ENCODE measurements at places on chromosomes 12 and 14.

DNA sequence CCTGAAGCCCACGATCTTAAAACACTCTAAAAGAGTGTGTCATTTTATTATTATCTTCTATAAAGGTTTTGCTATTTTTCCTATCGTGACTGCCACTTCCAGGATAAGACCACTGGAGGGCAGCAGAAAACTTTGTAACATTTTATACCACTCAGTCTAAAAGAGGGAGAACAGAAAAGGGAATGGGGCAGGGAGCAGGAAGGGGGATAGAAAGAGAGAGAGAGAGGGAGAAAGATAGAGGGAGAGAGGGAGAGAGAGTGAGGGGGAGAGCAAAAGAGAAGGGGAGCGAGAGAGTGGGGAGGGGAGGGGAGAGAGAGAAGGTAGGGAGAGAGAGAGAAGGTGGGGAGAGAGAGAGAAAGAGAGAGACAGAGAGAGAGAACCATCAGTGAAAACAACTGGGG lies 2.0 kb upstream of the ART4 start:
- DNase-seq: peak; percentile 12

- no peak for DNase-seq
Measured at GRCh38 chr14:77657280-77657679, 40.8 kb upstream of the SPTLC2 start.

- no peak for DNase-seq
Measured at GRCh38 chr14:42057111-42057510, 450.4 kb downstream of the LRFN5 start.

DNA sequence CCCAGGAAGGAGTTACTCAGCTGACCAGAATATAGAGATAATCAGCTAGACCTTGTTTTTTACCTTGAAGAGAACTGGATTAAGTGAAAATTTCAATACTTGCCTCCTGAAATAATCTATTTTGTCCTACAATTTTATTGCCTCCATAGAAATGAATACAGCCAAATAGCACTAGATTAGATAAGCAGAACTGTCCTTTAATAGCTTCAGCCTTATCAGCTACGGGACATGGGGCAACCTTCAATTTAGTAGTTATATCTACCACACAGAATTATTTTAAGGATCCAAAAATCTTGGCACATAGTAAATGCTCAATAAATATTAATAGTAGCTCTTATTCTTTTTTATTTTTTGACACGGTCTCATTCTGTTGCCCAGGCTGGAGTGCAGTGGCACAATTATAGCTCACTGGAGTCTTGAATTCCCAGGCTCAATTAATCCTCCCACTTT lies 67.2 kb upstream of the PLEKHG3 start:
- DNase-seq: no peak

- DNase-seq: no peak
Measured at GRCh38 chr14:77088219-77088618, 9.8 kb upstream of the CIPC start.

GRCh38 chr12:69330475-69331473 lies 17.4 kb upstream of the LYZ start:
- peak; percentile 40 for DNase-seq

DNA sequence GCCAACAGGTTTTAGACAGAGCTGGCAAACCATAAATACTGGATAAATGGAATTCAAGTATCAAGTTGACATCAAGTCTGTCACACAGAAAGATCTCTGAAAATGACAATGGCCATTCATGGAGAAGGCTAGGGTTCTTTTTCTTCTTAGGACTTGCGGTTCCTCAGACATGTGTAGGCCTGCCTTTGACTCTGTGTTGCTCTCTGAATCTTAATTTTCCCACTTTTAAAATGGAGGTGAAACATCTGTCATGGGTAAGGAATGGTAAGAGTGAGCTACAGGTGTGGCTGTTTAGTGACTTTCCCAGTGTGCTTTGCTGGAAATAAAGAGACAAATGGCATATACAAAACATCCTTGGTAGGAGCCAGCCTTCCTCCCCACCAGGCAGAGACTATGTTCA lies 79.2 kb downstream of the PTCSC3 start:
- DNase-seq: no peak

- no peak for DNase-seq
Measured at GRCh38 chr12:6113691-6114475, 10.6 kb downstream of the VWF start.

- no peak for DNase-seq
Measured at GRCh38 chr14:99258876-99259726, 12.9 kb downstream of the BCL11B start.

- DNase-seq: no peak
Measured at GRCh38 chr12:10341892-10342509, 34.3 kb downstream of the KLRD1 start.

DNA sequence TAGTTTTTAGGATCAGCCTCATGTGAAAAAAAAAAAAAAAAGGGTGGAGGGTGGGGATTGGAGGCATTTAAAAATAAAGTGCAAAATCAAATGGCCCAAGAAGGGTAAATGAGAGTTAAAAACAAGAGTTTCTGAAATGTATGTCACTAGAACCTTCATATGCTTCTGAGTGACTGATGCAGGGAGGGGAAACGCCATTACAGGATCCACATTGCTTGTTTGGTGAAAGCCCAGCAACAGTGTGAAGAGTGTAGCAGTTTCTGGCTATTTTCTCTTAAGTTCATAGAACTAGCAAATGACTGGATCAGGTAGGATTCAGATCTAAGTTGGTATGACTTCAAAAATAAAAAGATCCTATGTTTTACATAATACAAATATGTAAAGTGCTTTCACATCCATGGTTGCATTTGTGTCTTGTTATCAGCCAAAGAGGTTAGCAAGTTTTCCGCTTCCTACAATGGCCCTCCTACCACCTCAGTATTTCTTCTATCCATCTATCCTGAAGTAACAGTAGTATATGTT lies 2.9 kb downstream of the CHPT1 start:
- DNase-seq: no peak

DNA sequence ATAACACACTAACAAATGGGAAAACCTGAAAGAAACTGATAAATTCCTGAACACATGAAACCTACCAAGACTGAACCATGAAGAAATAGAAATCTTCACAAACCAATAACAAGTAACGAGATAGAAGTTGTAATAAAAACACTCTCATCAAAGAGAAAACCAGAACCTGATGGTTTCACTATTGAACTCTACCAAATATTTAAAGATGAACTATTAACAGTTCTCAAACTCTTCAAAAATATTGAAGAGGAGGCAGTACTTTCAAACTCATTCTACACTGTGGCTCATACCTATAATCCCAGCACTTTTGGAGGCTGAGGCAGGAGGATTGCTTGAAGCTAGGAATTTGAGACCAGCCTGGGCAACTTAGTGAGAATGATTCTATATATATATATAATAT lies 48.4 kb upstream of the TMTC2 start:
- DNase-seq: no peak

GRCh38 chr14:101402936-101403660 lies 158.2 kb upstream of the DIO3 start:
- no peak for DNase-seq

GRCh38 chr14:102205560-102205959 lies 65.9 kb downstream of the WDR20 start:
- no peak for DNase-seq

DNA sequence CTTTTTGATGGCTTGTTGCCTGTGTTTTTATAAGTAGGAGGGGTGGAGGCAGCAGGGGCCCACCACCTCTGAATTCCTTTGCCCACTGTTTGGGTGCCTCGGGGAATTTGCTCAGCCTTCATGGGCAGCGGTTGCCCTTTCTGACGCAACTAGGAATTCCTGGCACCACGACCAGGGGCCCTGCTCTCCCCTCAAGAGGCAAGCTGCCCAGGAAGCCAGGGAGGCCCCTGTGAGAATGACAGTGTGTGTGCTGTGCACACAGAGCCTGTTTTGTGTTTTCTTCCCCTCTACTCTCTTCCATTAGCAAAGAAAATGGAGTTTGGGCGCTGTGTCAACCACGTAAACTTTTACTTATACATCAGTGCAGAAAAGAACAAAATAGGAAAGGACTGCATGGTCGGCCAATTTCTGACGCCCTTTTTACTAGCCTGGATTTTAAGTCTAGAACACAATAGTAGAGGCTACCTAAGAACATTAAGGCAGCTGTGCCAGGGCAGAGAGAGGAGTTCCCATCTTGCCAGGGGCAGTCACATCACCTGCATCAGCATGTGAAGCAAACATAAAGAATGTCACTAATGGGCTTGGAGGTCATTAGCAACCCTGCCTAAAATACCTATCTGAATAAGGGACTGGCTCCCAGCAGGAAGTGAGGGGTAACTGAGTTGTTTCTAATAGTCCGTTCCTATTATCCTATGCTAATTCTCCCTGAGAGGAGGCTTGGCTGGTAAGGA lies 17.9 kb upstream of the PTGR2 start:
- DNase-seq: no peak

- no peak for DNase-seq
Measured at GRCh38 chr12:71942703-71943102, 4.1 kb downstream of the TPH2 start.

DNA sequence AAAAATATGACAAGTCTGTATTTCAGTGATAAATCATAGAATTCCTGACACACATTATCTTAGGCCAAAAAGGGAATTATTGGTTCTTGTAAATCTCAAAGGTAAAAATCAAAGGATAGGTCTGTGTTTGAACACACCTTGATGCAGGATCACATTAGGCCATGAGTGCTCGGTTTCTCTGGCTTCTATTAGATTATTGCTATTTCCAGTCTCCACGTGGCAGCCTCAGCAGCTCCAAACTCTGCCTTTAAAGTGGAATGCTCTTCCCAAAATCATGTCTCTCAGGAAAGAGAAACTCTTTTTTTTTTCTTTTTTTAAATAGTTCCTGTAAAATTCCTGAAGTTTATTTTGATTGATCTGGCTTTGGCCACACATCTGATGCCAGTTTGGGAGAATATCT lies 105.6 kb upstream of the FRMD6 start:
- DNase-seq: no peak

- DNase-seq: no peak
Measured at GRCh38 chr12:71452006-71452405, 12.4 kb downstream of the LGR5 start.

GRCh38 chr14:103899833-103900232 lies 28.4 kb upstream of the TDRD9 start:
- no peak for DNase-seq

GRCh38 chr12:82040987-82041743 lies 282.0 kb upstream of the PPFIA2 start:
- no peak for DNase-seq

GRCh38 chr14:91509878-91510170 lies 286 bp downstream of the PPP4R3A start:
- no peak for DNase-seq

DNA sequence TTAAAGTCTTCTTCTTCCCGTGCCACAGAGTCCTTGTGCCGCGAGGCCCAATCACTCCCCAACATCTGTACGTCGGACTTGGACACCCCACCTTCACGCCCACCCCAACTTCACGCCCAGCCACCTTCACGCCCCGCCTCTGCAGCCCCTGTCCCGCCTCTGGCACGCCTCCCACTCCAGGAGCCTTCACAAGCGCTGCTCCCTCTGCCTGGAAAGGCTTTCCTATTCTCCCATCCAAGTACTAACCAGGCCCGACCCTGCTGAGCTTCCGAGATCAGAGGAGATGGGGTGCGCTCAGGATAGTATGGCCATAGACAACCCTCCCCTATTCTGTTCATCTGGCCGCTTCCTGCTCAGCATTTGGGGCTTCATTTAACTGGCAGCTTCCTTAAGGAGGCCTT lies 17.3 kb upstream of the EIF5 start:
- DNase-seq: no peak

DNA sequence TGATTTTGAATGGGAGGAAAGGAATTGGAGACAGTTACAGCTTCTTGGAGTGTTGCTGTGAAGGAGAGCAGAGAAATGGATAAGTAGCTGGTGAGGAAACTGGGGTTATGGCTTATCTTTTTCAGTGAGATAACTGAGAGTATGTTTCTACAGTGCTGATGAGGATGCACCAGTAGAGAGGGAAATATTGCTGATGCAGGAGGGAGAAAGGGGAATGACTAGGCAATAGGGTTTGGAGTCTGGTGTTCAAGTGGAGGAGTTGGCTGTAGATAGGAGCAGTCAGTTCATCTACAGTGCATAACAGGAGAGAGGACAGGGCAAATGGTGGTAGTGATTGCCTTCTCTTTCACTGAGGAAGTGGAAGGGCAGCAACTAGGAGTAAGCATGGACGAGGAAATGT lies 33.0 kb downstream of the SPATS2 start:
- no peak for DNase-seq

- no peak for DNase-seq
Measured at GRCh38 chr14:69827560-69827959, 30.5 kb upstream of the SLC10A1 start.

- DNase-seq: no peak
Measured at GRCh38 chr12:109488051-109488665, 10.7 kb downstream of the UBE3B start.

- DNase-seq: no peak
Measured at GRCh38 chr12:53777936-53778644, 26.3 kb upstream of the CISTR start.

DNA sequence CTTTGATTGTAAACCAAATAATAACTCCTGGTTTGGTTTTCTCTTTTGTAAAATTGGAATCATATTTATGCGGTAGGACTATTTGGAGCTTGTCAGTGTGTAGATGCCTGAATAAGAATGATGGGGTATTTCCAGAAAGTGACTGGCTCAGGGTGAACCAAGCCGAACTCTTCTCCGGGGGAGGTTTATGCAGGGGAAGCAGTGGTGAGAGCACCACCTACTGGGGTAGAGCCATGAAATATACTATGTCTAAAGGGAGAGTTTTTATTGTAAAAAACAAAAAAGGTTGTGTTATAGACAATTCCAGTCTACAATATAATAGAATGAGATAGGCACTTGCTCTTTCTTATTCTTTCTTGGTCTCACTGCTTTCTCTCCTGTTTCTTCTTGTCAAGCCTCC lies 222.9 kb upstream of the SLC16A7 start:
- no peak for DNase-seq

DNA sequence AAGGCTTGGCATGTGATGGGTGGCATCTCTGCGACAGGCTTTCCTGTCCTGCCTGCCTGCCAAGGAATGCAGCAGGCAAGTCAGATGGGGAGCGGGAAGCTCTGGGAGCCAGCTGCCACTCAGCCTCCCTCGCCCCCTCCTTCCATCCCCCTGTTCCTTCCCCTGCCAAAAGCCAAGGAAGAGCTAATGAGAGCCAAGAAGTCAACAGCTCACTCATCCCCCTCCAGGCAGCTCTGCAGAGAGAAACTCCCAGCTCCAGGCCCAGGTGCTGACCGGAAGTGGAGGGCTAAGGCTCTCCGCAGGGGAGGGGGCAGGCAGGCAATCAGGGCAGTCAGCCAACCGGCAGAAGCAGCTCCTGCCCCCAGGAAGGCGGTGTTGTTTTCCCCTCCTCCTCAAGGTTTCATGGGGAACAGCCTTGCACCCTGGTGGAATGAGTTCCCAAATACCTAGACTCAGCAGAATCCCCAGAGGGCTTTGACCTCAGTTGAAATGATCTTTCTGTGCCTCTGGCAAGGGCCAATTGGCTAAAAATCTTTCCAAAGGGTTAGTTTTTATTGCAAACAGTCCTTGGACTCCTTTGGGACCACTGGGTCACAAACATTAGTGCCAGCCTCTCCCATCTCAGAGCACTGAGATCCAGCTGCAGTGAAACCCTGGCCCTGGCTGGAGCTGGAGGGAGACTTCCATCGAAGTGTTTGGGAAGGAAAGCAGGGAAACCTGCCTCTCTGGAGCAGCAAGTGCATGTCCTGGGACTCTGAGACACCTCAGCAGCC lies 349.1 kb downstream of the DPF3 start:
- DNase-seq: no peak

GRCh38 chr12:52434081-52434733 lies at the start of gene KRT75:
Gene KRT75, minus strand, starts transcription at chr12:52434371. Its CDS starts 67 bp downstream, at chr12:52434304.
- DNase-seq: no peak

Data from stimulated activated CD4-positive, alpha-beta T cell treated with anti-CD3 and anti-CD28 coated beads, Interleukin-4, amount 100 ng/mL, for 4 hours (primary cell).